ENCODE measurements at places on chromosomes 12 and 14. TPM values are rescaled to one million over a fixed set of nuclear protein-coding genes. Genes with fewer than 3 reads are reported as not detected.

GRCh38 chr12:123389560-123390351 is 5.8 kb downstream of the KMT5A start:
- H3K4me1 ChIP-seq, result peaks cover 40% of the 10 kb centered on the region
- H3K27me3 ChIP-seq, result no peaks in the 10 kb centered on the region
- peak overlapping the region; percentile 67 for H3K4me3 ChIP-seq
- H3K27ac ChIP-seq, result peak overlapping the region; percentile 86

KLHDC1 gene
- 14.4 TPM for total RNA-seq

DNA sequence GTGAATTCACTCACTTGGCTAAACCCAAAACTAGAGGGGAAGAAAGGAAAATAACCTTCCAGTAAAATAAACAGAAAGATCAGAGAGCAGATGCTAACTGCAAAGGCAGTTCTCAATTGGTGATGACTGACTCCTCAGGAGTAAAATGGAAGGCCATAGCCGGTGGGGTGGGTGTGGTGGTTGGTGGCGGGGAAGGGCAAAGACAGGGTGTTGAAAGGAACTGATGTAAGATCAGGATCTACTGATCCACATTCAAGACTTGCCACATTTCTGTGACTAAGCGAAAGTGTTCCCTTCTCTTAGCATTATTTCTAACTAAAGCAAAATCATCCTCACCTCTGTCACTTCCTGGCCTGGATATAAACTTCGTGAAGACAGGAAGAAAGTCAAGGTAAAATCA is 26.3 kb upstream of the TC2N start:
- H3K36me3 ChIP-seq, result no peaks in the 10 kb centered on the region
- H3K27ac ChIP-seq, result peak overlapping the region; percentile 22
- DNase-seq, result peak; percentile 46

- no peak for DNase-seq
- no peak overlapping the region for H3K27ac ChIP-seq
These were observed 2.4 kb downstream of the SLC35F4 start for GRCh38 chr14:57863471-57863870.

SMARCD1 gene
- total RNA-seq, result 40.7 TPM

LTBP2 gene
- total RNA-seq, result 12.5 TPM

DNA sequence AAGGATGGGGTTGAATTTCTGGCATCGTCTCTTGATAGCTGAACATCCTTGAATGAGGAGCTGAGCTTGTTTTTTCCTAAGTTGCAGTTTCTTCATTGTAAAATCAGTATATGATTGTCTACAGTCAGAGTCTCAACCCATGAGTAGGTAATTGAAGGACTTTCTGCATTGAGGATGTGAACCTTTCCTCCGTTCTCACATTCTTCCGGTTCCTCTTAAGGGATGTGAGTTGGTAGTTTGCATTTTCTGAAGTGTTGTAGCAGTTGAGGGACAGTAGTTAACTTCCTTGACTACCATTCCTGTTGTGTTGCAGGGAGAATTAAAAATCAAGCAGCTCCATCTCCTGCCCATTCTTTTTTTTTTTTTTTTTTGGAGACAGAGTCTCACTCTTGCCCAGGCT is 19.1 kb downstream of the TPCN1 start:
- no peak for DNase-seq
- H3K4me1 ChIP-seq, result peaks cover 37% of the 10 kb centered on the region
- no peak overlapping the region for H3K27ac ChIP-seq
- H3K4me3 ChIP-seq, result no peak overlapping the region

CNPY2 gene
- 60.1 TPM for total RNA-seq

CLEC6A gene
- not detected for total RNA-seq

DNA sequence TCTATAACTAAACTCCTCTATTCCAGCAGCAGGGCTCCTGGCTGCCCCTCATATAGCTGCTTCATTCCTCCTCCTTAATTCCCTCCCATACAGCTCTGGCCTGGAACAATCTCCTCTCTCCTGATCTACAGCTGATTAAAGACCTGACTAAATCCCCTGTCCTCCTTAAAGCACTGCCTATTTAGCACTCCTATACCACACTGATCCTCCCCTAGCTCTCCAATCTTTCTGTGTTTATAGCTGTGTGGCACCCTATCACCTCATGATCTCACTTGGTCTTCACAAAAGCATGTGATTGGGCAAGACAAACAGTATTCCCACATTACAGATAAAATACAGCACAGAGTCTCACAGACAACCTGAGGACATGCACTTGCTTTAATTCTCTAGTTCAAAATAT is 17.4 kb downstream of the FMNL3 start:
- no peak for DNase-seq
- H3K36me3 ChIP-seq, result no peaks in the 10 kb centered on the region
- no peaks in the 10 kb centered on the region for H3K27me3 ChIP-seq
- H3K4me1 ChIP-seq, result peaks cover 12% of the 10 kb centered on the region

SYNE3 gene
- total RNA-seq, result 8.9 TPM

DNA sequence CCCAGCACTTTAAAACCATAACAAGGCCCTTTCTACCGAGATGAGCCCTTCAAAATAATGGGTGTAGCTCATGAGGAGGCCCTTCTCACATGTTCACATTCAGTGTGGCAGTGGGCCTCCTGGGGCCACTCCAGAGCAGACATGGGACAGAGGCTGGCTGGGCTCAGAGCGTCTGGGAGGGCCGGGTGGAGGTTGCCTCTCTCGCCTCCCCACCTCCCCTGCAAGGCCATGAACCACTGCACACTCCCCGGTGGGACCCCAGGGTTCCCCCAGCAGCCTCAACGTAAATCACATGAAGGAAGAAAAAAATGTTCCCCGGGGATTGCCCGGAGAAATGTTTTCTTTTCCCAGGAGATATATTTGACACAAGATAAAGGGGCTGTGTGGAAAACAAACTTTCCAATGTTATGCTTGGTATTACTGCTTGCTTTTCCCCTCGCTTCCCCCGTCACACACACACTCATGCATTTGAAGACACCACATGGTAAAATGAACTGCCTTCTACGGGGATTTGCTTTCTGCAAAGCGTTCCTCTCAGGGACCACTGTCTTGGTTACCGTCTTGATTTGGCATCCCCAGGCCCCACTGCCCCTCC is 190.7 kb upstream of the CCND2 start:
- DNase-seq, result no peak
- H3K4me3 ChIP-seq, result no peak overlapping the region
- H3K27ac ChIP-seq, result no peak overlapping the region
- no peaks in the 10 kb centered on the region for H3K36me3 ChIP-seq
- H3K4me1 ChIP-seq, result no peaks in the 10 kb centered on the region

PCED1B gene
- 5.7 TPM for total RNA-seq

GRCh38 chr12:98421316-98421715 is 94.1 kb upstream of the TMPO start:
- H3K4me3 ChIP-seq, result no peak overlapping the region
- DNase-seq, result no peak
- H3K36me3 ChIP-seq, result no peaks in the 10 kb centered on the region
- H3K27ac ChIP-seq, result no peak overlapping the region
- peaks cover 38% of the 10 kb centered on the region for H3K4me1 ChIP-seq

DNA sequence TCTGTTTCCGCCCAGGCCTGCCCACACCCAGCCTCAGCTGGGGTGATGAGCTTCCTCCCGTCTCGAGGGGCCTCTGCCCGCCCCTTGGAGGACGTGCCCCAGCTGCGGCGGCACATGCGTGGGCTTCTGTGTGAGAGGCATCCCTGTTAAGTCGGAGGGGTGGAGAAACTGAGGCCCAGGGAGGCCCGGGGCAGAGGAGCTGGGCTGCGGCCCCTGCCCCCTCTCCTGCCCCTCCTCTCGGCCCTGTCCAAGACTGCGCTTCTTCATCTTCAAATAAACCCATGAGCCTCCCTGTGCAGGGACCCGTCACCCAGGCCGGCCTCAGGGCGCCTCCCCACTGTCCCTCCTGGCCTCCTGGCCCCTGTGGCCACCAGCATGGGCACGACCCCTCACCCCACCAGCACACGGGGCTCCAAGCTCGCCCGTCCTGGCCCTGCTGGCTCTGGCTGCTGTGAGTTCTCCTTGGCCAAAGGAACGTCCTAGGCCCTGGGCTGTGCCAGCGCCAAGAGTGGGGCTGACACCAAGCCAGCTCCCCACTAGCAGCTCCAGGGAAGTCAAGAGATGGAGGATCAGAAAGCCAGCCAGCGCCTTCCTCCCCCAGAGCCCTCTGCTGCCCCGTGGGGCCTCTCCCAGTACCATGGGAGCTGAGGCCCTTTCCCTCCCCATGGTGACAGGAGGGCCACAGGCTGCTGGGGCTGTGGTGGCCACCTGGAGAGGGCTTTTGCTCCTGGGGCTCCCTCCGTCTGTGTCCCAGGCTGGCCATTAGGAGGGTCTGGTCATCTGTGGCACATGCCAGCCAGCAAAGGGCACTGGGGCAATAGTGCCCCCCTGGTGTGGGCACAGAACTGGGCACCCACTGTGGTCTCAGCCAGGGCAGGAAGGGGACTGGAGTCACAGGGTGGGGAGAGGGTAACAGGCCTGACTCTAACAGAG is 180.4 kb downstream of the KIF26A start:
- no peak overlapping the region for H3K27ac ChIP-seq
- DNase-seq, result peak; percentile 75
- H3K4me1 ChIP-seq, result no peaks in the 10 kb centered on the region
- H3K36me3 ChIP-seq, result no peaks in the 10 kb centered on the region
- H3K27me3 ChIP-seq, result peaks cover 36% of the 10 kb centered on the region

GRCh38 chr12:128726886-128727285 is 96.9 kb downstream of the SLC15A4 start:
- no peak for DNase-seq
- H3K27ac ChIP-seq, result no peak overlapping the region
- H3K4me3 ChIP-seq, result no peak overlapping the region
- H3K4me1 ChIP-seq, result no peaks in the 10 kb centered on the region

KNTC1 gene
- total RNA-seq, result 13.8 TPM

- no peak overlapping the region for H3K4me3 ChIP-seq
- H3K4me1 ChIP-seq, result no peaks in the 10 kb centered on the region
- DNase-seq, result no peak
These were observed 68.2 kb downstream of the ATP23 start for GRCh38 chr12:58009405-58010195.

RBP5 gene
- not detected for total RNA-seq

CLEC1A gene
- total RNA-seq, result 1.1 TPM

DNA sequence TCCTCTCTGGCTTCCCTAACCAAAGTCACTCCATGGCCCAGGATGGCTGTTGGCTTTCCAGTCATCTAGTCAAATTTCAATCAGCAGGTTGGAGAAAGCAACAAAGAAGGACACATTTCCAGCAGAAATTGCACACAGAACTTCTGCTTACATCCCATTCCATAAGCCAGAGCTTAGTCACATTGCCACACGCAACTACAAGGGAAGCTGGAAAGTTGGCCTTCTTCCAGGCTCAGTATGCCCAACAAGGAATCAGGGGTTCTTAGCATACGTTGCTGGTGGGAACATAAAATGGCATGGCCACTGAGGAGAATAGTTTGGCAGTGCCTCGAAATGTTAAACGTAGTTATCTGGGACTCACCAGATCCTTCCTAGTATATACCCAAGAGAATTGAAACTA is 9.3 kb upstream of the APPL2 start:
- no peaks in the 10 kb centered on the region for H3K27me3 ChIP-seq
- no peak overlapping the region for H3K4me3 ChIP-seq
- no peaks in the 10 kb centered on the region for H3K36me3 ChIP-seq
- no peaks in the 10 kb centered on the region for H3K4me1 ChIP-seq
- H3K27ac ChIP-seq, result no peak overlapping the region

SYNE2 gene
- total RNA-seq, result 57.8 TPM

- no peaks in the 10 kb centered on the region for H3K36me3 ChIP-seq
- H3K4me3 ChIP-seq, result no peak overlapping the region
- no peak for DNase-seq
- H3K27ac ChIP-seq, result peak overlapping the region; percentile 77
- H3K27me3 ChIP-seq, result no peaks in the 10 kb centered on the region
- peaks cover 89% of the 10 kb centered on the region for H3K4me1 ChIP-seq
These were observed 235.7 kb downstream of the CACNA1C start for GRCh38 chr12:2288471-2288870.

- H3K27me3 ChIP-seq, result no peaks in the 10 kb centered on the region
- no peak for DNase-seq
- no peaks in the 10 kb centered on the region for H3K36me3 ChIP-seq
- no peak overlapping the region for H3K27ac ChIP-seq
These were observed 142.8 kb upstream of the PELI2 start for GRCh38 chr14:55975281-55975910.

DNA sequence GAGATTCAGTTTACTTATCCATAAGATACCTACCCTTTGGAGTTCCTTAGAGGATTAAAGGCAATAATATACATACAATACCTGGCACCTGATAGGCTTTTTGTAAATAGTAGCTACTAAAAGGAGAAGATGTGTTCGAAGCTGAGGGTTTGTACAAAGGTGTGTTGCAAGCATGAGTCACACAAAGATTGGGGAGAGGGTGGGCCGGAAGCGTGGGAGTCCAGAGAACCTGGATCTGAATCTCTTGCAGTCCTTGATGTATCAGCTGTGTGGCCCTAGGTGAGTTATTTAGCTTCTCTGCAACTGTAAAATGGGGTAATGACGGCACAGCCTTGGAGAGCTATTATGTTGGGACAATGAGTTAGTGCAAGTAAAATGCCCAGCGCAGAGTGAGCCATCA is 61.6 kb upstream of the PSMC1 start:
- H3K36me3 ChIP-seq, result no peaks in the 10 kb centered on the region
- H3K27ac ChIP-seq, result no peak overlapping the region
- H3K4me1 ChIP-seq, result no peaks in the 10 kb centered on the region
- H3K4me3 ChIP-seq, result no peak overlapping the region
- no peak for DNase-seq

DNA sequence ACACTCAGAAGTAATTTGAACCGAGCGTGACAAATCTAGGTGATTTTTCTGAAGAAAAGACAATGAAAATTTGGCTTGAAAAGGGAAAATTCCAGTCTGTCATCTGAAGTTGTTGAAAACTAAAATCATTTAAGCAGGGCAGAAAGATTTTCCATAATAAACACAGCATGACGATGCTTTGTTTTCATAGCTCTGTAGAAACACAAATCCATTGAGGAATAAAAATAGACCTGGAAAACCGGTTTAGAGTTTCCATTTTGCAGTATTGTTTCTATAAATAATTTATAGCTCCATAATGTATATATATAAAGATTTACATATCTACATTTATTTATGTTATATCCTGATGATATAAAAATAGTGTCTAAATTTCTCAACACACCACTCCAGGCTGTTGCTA is 1918.5 kb upstream of the FLRT2 start:
- no peak overlapping the region for H3K27ac ChIP-seq
- no peak for DNase-seq
- no peaks in the 10 kb centered on the region for H3K27me3 ChIP-seq
- no peaks in the 10 kb centered on the region for H3K4me1 ChIP-seq

OR4E2 gene
- not detected for total RNA-seq

GRCh38 chr12:388541-389141 is 479 bp downstream of the KDM5A start:
- H3K4me3 ChIP-seq, result peak overlapping the region; percentile 83
- peaks cover 35% of the 10 kb centered on the region for H3K4me1 ChIP-seq
- DNase-seq, result no peak
- H3K36me3 ChIP-seq, result peaks cover 12% of the 10 kb centered on the region
- no peaks in the 10 kb centered on the region for H3K27me3 ChIP-seq

SOCS4 gene
- total RNA-seq, result 22.9 TPM
